ENCODE measurements at places on chromosomes 11 and 22.

DNA sequence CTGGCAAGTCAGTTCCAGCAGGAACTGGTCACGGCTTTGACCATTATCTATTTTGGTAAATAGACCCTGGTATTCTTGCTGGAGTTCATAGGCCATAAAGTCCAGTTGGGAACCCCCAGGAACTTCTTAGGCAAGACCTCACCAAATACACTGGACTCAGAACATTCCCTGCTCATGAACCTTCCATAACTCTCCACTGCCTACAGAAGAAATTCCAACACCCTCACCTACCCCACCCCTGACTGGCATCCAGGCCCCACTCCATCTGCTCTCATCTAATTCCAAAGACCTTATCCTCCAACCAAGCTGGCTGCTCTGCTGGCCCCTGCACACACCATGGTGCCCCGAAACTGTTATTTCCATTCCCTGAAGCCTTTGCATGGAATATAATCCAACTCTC lies 2.5 kb downstream of the CLPB start:
- DNase-seq: no peak

GRCh38 chr11:28040384-28040783 lies 67.6 kb downstream of the KIF18A start:
- DNase-seq: no peak

DNA sequence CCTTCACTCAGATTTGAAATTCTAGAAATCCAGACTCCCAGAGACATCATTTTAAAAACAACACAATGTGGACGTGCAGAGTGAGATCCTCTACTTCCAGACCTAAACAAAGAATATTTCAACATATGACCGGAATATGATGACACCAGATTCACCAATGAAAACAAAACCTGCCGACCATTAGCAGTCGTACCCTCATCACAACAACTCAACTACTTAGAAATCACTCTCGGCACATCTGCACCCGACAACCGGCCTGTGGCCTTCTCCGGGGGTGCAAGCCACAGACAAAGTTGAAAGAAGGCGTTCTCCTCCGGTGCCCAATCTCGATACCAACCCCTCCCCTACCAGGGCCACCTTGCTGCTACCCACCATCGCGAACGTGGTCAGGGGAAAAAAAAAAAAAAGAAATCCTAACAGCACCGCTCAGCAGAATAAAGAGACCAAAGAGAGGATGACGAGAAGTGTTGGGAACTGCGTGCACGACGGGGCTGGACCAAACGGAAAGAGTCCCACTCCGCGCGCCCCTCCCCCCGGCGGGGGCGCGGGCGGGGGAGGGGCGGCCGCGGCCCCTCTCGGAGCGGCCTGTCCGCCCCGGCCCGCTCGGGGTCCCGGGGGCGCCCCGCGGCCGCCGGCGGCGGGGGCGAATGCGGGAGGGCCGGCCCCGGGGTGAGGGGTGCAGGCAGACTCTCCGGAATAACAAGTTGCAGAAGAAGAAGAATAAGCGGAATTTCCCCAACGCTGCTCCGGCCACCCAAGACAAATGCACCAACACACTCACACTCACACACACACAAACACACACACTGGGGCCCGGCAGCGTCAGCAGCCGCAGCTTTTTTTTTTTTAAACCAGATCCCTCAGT lies 1.7 kb downstream of the PHF21A start:
- DNase-seq: peak; percentile 34

DNA sequence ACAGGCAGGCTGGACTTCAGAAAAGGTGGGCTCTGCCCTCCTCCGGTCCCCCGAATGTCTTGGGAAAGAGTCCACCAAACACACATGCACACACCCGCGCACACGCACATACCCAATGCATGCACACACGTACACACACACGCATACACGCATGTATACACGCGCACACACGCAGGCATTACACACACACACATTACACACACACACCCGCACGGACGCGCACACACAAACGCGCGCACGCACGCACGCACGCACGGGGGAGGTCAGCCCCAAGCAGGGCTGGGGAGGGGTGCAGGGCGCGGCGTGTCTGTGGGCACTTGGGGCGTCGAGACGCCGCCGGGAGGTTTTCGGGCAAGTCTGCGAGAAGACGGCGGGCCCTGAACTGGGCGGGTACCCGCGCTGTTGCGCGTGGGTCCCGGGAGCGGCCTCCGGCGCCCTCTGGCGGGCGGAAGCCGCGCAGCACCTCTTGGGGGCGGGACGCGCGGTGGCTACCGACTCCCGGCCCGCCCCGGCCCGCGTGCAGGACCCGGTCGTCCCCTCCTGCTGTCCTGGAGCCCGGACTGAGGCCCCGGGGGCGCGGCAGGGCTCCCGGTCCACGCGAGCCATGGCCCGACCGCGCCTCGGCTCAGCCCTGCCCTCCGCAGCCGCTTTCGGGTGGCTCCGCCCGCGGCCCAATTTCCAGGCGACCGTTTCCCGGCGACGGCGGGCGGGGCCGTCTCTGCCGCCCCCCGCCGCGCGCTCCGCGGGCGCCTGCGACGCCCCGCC lies 3.6 kb downstream of the SEPTIN5 start:
- DNase-seq: peak; percentile 97

DNA sequence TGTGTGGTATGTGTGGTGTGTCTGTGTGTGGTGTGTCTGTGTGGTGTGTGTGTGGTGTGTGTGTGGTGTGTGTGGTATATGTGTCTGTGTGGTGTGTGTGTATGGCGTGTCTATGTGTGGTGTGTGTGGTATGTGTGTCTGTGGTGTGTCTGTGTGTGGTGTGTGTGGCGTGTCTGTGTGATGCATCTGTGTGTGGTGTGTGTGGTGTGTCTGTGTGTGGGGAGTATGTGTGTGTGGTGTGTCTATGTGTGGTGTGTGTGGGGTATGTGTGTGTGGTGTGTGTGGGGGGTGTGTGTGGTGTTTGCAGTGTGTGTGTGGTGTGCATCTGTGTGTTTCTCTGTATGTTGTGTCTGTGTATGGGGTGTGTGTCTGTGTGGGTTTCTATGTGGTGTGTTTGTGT lies 7.8 kb upstream of the PVALB start:
- DNase-seq: no peak

DNA sequence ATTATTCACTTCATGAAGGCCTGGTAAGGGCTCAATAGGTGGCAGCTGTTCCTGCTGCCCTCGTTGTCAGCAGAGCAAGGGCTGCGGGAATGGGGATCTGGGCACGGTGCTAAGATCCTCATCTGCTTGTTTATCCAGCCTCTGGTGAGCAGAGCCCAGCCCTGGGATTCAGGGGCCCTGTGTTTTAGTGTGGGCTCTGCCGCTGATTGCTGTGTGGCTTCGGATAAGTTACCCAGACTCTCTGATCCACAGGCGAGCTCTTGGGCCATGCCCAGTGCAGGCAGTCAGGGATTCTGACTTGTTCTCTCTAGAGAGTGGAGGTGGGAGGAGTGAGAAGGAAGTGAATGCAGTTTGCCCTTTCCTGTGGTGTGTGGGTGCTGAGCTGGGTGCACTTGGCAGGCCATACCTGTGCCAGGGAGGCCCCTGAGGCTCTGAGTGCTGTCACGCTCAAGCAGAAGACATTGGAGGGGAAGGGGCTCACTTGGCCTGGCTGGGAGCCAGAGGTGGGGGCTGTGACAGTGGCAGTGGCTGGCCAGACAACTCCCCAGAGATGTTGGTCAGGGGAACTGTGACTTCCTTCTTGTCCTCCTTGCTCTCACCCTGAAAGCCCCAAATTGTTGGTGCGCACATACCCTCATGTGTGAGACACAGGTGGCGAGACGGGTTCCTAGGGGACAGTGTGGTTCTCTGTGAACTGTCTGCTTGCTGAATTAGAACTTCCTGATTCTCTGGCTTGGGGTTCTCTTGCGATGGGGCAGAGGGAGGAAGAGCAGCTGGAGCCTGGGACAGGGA lies 43.7 kb downstream of the CD82 start:
- no peak for DNase-seq

All from 8988T (cell line).